Ureter (tissue), 1 donor: ENCODE measurements at places on chromosomes 3 and 15.

GRCh38 chr3:106022913-106023312, 154.1 kb upstream of the CBLB start:
- no peak for DNase-seq

GRCh38 chr15:46921891-46922290, 795.4 kb upstream of the SEMA6D start:
- no peak for DNase-seq

DNA sequence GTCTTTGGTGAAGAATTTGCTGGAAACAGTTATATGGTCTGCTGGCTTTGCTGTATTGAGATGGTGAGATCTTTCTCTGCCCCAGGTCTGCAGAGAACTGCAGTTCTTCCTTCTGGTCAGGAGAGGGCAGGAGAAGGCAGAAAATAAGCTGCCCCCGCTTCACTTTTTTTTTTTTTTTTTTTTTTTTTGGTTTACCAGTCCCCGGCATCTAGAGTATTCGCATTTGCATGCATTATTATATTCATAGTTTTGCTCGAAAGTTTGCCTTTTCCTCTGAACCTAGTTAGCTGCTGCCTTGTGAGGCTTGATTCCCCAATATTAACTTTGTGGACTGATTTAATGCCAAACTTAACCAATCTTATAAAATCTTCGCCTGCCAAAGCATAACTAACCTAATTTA, 10.6 kb upstream of the PARL start:
- DNase-seq, result no peak

DNA sequence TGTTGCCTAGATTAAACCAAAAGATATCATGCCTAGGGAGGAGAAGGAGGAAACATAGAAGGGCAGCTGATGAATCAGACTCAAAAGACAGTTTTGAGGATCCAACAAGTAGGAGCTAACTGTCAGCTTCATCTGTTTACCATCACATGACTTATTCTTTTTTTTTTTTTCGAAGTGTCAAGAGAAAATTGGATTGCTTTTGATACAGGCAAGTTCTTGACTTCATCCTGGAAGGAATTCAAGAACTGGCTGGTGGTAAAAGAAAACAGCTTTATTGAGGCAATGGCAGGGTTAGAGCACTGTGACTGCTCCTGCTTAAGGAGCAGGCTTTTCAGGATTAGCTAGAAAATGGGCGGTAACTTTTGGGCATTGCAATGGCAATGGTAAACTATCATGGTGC, 227.5 kb upstream of the KCNMB2 start:
- DNase-seq, result no peak

DNA sequence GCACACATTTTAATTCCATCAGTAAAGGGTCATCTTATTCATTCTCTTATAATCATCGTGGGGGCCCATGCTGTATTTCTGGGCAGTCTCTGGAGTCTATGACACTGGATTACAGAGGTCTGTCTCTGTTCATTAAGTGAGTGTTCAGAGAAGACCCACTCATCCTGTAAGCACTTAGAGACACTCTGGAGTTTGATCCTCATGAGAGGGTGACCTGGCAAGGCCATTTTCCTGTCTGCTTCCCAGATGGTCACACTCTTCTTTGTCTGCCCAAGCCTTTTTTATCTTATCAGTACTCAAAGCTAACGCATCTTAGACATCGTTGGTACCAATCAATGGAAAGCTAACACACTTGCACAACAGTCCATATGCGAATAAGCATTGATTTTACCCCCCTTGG, 333.1 kb downstream of the RORA start:
- DNase-seq, result no peak

DNA sequence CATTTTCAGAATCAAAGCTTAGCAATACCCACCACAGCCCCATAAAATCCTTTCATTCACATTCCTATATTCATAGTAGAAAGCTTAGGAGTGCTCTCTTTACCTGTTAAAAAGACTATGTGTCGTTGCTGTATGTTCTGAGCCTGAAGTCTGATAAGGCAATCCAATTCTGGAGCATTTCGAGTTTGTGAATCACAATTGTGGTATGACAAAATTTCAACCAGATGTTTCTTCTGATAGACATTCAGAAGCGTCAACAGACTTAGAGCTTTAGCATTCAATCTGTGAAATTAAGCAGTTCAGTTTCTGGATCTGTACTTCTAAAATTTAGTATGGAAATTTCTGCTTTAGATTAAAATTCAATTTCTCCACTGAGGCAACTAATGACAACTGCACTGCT, 58.3 kb downstream of the TASOR start:
- DNase-seq, result no peak

DNA sequence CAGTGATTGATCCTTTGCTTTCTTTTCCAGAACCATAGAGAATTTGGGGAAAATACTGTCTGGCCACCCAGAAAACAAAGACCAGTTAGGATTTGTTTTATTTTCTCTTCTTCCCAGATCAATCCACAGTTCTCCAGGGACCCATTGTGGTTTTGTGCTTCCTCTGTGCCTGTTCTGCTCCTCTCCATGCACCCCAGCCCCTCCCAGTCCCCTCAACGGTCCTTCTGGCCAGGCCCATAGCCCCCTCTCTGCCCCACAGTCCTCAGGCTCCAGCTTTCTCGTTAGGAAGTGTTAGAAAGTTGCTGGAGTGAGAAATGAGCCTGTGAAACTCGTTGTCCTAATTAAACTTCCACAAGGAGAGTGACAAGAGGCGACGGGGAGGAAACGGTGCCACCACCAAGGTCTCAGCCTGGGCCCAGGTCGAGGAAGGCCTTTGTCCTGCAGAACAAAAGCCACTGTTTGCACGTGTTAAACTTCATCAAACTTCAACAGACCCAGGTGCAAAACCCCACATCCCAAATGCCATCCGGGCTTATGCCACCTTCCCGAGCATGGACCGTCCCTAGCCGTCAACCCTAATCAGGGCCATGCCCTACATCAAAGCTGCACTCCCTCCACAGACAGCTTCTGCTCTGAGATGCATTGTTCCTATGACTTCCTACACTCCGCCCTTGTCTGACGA, 18.7 kb upstream of the ALDH1A3 start:
- DNase-seq, result no peak

- no peak for DNase-seq
Measured at GRCh38 chr3:73498764-73499622, 125.7 kb downstream of the PDZRN3 start.

GRCh38 chr3:116264546-116265319, 180.6 kb downstream of the LSAMP start:
- no peak for DNase-seq

GRCh38 chr3:24530471-24530870, 35.8 kb upstream of the THRB start:
- DNase-seq, result no peak

- DNase-seq, result no peak
Measured at GRCh38 chr3:47856669-47857068, 53.7 kb downstream of the DHX30 start.

- DNase-seq, result no peak
Measured at GRCh38 chr15:34223904-34224596, 766 bp upstream of the EMC4 start.

DNA sequence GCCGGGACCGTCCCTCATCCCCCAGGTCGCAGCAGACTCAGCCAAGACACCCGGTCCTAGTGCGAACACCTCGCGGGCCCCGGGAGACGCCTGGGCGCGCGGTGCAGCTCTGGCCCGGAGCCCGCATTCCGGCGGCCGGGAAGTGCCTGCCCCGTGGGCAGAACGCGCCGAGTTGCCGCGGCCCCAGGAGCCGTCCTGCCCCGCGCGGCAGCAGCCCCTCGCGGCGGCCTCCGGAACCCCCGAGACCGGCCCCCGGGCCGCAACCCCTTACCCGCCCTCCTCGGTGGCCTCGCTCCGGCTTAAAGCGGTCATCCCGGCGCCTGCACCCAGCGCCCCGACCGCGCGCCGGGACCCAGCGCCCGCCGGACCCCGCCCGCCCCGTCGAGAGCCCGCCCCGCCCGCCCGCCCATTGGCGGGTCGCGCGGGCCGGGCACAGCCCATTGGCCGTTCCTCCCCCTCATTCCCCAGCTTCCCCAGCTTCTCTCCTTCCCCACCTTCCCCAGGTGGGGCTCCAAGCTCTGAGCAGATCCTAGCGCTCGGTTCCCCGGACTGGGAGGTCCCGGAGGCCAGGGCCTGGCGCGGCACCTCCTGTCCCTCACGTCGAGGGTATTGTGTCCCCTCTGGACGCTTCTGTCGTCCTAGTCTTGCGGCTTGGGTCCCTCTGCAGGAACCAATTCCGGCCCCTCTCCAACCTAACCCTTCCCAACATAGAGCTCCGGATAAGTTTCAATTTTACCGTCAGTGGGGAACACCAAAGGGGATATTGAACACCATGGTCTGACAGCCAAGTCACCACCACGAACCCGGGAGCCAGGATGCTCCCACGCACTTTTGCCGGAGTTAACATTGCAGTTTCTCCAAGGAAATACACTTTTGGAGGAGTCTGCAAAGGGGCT, at the start of gene GRAMD2A:
GRAMD2A (minus strand) TSS at position 328 of the 896 bp plus-strand sequence.
- no peak for DNase-seq

GRCh38 chr3:21839592-21839991, 88.6 kb upstream of the ZNF385D start:
- DNase-seq, result no peak

GRCh38 chr3:39075910-39076309, 24.1 kb downstream of the WDR48 start:
- DNase-seq, result no peak

- DNase-seq, result peak; percentile 93
Measured at GRCh38 chr3:149129326-149130205, at the start of gene HPS3. HPS3 (plus strand) TSS chr3:149129638; CDS start chr3:149129724, 86 bp downstream.

GRCh38 chr3:195162033-195162669, 108.8 kb downstream of the XXYLT1 start:
- DNase-seq, result no peak
